Psoas muscle (tissue), 8 donors: ENCODE measurements at places on chromosomes 4 and X. TPM values are rescaled to one million over a fixed set of nuclear protein-coding genes. Genes with fewer than 3 reads are reported as not detected.

The GPR50 gene
- not detected for total RNA-seq

The PRDM8 gene
- total RNA-seq = 0.32 TPM

The ERCC6L gene
- not detected for total RNA-seq

The SPINK2 gene
- total RNA-seq = 0.44 TPM

The CENPI gene
- 0.34 TPM for total RNA-seq

The MGARP gene
- 0.26 TPM for total RNA-seq

The CCDC110 gene
- total RNA-seq = 0.65 TPM

The LAGE3 gene
- total RNA-seq = 21.3 TPM

The SRPX2 gene
- total RNA-seq = 4.9 TPM

GRCh38 chr4:5033281-5033841 lies 14.1 kb upstream of the CYTL1 start:
- DNase-seq = peak; percentile 32

DNA sequence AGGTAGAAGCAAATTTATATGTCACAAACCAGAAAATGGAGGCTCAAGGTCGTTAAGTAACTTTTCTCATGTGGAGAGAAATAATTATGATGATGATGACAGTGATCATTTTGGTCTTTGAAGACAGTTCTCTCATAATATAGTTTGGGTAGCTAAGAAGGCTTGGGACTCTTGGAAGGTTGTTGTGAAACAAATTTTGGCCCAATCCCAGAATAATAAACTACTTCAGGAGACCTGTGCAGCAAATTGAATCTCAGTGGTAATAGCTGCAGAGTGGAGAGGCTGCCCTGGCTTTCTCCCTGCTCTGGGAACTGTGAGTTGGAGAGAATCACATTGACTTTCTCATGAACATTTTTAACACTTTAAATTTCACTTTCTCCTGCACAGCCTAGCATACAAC lies 217.2 kb upstream of the BOD1L1 start:
- no peak for DNase-seq

- DNase-seq = no peak
Observed at GRCh38 chr4:54902271-54902670, 223.1 kb downstream of the KDR start.

- DNase-seq = no peak
Observed at GRCh38 chr4:142463206-142463605, 382.9 kb downstream of the INPP4B start.

GRCh38 chrX:119516157-119516702 lies 48.0 kb downstream of the SLC25A5 start:
- DNase-seq = no peak

DNA sequence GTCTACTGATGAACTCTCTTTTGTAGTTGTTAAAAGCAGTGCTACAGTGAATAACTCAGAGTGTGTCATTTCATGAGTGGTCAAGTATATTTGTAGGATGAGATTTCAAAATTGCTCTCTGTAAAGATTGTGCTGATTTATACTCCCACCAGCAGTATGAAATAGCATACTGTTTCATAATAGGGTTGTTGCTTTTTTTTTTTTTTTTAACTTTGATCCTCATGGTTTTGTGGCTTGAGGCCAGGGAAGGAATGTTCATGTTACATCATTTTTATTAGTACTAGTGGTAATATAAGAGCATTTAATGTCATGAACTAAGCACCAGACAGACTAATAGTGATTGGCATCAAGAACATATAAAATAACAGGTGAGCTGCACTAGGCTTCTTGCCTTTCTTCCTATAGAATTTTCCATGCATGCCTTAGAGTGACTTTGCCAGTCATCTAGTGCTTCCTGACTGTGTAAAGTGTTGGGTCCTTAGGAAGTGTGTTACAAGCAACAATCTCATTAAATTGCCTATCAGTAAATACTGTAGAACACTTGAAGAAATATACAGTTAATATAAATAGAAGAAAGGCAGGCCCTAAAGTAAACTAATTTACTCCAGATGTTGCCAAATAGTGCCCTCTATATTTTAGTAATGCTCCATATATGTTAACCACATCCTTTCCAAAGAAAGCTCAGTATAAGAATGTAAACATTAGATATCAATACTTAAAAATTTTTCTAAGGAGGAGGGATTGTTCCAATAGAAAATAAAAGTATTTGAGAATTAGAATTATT lies 38.6 kb upstream of the MSMO1 start:
- DNase-seq = no peak

- DNase-seq = peak; percentile 80
Observed at GRCh38 chr4:3199653-3200422, 49.1 kb upstream of the MSANTD1 start.

- DNase-seq = peak; percentile 71
Observed at GRCh38 chrX:154013614-154014360, 5.9 kb downstream of the IRAK1 start.

DNA sequence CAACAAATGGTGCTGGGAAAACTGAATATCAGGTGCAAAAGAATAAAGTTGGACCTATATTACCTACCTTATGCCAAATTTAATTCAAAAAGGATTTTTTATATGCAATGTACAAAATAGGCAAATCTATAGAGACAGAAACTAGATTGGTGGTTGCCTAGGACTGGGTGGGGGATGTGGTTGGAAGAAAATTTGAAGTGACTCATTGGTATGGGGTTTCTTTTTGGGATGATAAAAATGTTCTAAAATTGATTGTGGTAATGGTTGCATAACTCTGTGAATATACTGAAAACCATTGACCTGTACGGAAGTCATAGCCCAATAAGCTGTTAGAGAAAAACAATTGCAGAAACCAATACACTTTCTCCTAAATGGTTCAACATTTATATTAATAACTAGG lies 72.1 kb downstream of the COL4A5 start:
- no peak for DNase-seq

DNA sequence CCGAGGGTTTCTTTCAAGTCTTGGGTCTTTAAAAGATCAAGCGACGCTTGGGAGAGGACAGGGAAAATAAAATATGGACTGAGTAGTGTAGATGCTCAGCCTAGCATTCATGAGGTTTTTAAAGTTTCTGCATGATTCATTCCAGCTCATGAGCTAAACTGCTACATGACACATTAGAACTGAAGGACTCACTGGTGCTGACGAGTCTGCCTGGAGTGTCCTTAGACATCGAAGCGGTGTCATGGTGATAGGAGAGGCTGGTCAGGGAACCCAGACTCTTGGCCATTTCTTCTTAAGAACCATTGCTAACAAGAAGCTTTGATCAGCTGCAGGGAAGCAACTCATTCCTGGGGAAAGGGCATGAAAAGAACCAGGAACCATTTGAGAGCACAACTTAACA lies 158.6 kb downstream of the TRIML1 start:
- DNase-seq = no peak

DNA sequence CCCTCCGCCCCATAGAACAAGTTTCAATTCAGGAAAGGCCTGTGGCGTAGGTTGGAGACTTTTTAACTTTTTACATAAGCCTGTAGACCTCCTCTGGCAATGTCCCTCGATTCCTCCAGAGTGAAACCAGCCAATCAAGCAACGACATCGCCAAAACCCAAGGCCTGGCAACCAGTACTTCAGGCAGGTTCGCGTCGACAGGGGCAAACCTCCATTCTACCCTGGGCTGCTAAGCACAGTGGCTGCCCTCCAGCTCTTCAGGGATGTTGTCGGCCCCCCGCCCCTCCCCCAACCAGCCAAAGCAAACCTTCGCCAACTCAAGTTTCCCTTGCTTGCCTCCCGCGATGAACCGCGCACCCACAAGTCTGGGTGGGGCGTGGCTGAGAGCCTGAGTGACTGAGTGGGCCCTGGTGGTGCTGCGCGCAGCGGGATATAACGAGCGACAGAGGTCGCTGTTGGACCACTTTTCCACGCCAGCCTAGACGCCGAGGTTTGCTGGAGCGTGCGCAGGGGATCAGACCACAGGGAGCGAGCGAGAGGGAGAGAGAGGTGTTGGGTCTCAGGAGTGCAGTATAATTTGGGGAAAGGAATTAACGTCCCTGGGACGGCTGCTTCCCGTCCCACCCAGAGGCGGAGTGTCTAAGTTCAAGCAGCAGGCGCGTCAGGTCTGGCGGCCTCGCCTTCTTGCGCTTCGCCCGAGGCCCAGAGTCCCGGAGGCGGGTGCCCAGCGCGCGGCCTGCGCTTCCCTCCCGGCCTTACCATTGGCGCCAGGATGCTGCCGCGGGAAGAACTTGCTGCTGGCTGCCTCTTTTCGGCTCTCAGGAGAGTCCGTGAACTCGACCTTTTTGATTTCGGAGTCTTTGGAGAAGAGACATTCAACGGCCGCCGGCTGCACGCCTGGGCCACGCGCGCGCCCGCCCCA lies 9.0 kb upstream of the PITX2 start:
- peak; percentile 79 for DNase-seq

DNA sequence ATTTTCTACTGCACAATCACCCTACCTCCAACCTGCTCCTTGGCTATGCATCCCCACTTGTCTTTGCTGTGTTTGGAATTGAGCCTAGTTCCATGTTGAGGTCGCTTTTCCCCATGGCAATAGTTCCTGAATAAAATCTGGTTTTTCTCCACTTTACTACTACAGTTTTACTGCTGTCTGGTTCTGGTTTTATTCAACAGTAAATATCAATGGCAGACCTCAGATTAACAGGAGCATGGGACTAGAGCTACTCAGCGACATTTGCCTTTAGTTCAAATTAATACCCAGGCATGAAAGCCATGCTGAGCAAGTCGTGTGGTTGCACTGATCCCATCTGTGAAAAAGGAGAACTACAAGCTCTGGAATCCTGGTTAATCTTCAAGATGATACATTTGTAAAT lies 460.3 kb downstream of the GRXCR1 start:
- DNase-seq = no peak

- no peak for DNase-seq
Observed at GRCh38 chr4:180284267-180284666, 1958.9 kb upstream of the TENM3 start.

DNA sequence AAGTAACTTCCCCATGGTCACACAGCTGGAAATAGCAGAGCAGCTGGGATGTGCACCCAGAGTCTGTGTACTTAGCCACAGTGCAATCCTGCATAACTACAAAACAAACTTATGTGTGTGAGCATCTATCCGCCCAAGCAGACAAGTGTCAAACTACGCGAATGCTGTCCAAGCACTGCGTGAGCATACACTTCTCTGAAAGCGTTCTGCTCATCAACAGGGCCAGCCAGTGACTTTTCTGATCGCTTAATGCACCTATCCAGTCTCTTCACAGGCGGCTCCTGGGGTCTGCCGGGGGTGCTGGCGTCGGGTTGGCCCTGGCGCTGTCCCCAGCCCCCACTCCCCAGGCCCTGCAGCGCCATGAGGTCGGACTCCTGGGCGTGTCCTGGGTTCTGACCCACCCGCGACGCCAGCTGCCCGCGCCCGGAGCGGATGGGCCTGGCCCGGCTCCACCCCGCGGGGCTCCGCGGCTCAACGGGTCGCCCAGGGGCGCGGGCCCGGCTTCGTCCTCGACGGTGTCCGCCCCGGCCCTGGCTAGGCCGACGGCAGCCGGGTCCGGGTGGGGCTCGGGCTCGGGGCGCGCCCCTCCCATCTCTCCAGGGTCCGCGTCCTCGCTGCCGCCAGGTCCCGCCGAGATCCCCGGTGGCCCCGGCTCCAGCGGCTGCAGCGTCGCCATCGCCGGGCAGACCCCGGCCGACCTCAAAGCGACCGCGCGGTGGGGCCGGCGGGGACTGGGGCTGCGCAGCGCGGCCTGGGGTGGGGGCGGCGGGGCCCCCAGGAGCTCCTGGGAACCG lies 1.3 kb upstream of the ZNF141 start:
- DNase-seq = peak; percentile 54

- DNase-seq = no peak
Observed at GRCh38 chr4:113639326-113639725, 122.2 kb downstream of the CAMK2D start.

GRCh38 chr4:98663226-98664006 lies 5.0 kb upstream of the TSPAN5 start:
- DNase-seq = peak; percentile 13

GRCh38 chr4:87251106-87251505 lies 30.7 kb upstream of the KLHL8 start:
- no peak for DNase-seq

DNA sequence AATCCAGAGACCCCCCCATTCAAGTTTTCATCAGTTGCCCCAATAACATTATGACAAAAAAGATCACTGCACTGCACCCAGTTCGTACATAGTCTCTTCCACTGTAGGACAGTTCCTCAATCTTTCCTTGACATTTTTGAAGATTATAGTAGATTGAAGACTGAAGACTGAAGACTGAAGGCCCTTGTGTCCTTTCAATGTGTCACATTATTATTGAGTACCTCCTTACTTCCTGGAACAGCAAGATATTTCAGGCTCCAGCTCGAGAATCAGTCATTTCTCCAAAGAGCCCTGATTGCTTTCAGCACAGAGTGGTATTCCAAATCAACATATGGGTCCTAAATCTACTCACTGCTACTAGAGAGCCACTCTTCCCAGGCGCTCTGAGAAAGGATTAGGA lies 75.0 kb downstream of the MANBA start:
- DNase-seq = no peak

DNA sequence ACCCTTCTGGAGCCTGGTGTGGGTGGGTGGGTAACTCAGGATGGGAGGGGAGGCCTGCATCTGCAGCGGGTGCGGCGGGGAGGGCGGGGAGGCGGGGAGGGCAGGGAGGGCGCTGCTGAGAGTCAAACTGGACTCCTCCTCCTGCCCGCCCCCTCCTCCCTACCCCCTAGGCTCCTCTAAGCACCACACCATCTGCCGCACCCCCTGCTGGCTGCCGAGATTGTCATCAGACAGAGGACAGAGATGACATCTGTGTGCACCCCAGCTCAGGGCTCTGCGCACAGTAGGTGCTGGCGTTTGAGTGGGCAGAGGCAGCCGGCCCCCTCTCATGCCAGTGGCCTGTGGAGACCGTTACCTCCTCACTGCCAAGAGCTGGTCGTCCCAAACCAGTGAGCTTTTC lies 10.6 kb upstream of the HMX1 start:
- DNase-seq = no peak

DNA sequence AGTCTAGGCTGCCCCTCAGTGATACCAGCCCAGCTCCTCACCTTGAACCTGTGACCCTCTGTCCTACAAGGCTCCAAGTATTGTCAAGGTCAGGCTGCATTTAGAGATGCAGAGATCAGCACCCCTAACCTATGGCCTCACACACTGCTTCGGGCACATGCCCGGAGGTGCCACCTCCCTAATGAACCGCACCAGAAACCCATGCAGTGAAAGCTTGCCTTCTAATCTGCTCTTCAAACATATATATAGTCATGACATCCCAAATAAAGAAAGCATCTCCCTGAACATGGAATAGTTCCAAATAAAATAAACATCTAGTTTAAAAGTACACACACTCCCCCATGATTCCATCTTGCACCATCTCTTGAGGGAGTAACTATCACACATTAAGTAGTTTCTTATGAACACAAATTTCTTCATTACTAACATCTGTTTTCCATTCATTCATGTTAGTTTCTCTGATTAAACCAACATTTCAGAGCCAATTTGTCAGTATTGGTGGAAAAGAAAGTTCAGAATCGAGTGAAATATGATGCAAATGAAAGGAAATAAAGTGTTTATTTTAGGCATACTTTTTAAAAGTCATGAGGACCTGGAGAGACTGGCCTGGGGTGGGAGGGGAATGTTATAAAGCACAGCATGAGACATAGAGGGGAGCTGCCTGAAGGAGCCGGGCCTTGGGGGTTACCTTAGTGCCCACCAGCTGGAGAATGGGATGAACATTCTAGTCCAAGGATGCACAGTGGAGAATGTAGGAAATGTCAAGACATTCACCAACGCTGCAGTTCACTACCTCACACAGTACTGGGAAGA lies 19.2 kb downstream of the CC2D2A start:
- DNase-seq = no peak
